ENCODE measurements at places on chromosomes 1 and 21.

DNA sequence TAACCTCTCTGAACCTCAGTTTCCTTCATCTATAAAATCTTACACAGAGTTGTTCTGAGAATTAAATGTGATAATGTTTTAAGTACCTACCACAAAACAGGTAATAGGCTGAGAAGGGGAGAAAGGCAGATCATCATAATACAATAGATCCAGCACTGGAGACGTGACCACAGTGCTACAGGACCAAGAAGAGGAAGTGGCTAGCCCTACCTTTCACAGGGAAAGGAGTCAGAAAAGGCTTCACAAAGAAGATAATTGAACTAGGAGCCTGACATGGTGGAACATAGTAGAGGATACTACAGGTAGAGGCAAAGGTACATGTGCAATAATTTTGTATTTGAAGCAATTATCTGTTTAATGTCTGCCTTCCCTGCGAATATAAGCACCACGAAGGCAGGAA lies 45.1 kb downstream of the ERI3 start:
- DNase-seq, result no peak

DNA sequence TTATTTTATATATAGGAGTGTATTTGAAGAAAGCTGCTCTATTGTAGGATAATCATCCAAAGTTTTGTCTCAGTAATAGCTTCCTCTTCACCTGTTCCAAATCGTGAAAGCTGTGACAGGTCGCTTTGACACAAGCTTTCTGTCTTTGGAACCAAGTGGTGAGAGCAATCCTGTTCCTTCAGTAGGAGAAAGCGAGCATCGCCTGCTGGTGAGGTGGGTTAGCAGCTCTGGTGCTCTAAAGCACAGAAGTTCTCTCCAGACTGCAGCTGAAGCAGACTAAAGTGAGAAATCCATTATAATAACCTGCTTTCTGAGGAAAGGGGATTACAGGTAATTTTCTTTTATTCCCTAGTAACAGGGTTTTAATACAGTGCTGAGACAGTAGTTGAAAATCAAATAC lies 803.8 kb downstream of the ADGRL2 start:
- no peak for DNase-seq

GRCh38 chr1:29249170-29249691 lies 12.9 kb downstream of the PTPRU start:
- no peak for DNase-seq

GRCh38 chr1:32291145-32291707 lies 657 bp upstream of the HDAC1 start:
- no peak for DNase-seq

DNA sequence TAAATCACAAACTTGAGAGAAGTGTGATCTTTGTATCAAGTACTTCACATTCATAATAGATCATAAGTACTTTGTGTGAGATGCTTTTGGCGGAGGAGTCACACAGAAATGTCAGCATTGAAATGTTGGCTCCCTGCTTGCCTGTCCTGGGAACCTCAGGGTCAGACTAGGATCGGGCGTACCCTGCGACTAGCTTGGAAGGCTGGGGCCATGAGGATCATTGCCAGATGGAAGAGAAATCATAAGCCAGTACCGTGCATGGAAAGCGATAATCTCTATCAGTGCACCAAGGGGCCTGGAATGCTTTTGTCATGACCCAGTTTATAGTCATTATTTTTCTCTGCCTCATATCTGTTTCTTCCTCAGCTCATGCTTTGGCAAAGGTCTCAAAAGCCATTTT lies 35.5 kb downstream of the MTR start:
- no peak for DNase-seq

DNA sequence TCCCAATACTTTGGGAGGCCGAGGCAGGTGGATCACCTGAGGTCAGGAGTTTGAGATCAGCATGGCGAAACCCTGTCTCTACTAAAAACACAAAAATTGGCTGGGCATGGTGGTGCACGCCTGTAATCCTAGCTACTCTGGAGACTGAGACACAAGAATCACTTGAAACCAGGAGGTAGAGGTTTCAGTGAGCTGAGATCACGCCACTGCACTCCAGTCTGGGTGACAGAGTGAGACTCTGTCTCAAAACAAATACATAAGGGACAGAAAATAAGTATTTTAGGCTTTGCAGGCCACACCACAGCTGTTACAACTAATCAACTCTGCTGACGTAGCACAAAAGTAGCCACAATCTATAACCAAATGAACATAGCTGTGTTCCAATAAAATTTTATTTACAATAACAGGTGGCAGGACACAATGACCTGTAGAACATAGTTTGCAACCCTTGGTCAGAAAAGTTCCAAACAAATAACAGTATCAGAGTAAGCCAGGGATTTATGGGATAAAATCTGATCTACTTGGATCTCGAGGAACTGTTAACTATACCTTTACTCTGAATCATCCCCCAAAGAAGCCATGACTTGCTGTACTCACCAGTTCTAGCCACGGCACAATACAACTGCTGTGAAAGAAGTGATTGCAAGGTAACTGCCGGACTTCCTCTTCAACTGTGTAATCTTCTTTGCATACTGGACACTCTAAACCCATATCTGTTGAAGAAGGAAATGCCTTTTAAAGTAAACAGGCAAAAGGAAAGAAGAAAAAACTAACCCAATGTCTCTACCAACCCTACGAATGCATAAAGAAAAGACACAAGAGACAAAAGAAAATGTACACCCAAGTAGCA lies 28.3 kb downstream of the CD160 start:
- no peak for DNase-seq

GRCh38 chr1:94350350-94350924 lies 67.8 kb upstream of the ABCD3 start:
- DNase-seq, result no peak

- no peak for DNase-seq
These were observed 9.0 kb upstream of the SRM start for GRCh38 chr1:11068600-11069473.

- DNase-seq, result no peak
These were observed 32.4 kb downstream of the IER5 start for GRCh38 chr1:181120924-181121323.

DNA sequence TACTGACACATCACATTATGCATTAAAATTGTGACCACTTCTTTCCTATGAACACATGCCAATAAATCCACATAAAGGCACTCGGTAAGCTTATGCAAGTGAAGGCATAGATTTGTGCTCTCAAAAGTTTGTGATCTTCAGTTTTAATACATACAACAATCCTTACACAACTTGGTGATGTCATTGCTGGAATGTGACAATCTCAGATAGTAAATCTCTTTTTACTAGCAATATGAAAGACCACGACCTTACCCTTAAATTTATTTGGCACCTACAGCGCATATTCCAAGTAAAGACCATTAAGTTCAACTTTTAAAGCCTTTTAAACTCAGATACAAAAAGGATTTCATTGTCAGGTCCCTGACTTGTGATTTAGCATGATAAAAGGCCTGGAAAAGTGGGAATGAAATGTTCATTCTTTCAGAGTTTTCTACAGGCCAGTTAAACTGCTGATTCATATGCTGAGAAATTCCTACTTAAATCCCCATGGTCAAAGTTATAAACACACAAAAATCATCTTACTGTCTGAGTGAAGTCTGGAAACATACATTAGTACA lies 157.4 kb downstream of the SIPA1L2 start:
- DNase-seq, result no peak

DNA sequence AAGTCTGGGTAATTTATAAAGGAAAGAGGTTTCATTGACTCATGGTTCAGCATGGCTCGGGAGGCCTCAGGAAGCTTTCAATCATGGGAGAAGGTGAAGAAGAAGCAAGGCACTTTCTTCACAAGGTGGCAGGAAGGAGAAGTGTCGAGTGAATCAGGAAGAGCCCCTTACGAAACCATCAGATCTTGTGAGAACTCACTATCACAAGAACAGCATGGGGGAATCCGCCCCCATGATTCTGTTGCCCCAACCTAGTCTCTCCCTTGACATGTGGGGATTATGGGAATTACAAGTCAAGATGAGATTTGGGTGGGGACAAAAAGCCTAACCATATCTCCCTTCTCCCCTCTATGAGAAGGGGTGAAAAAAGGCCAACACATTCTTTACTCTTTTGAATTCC lies 11.2 kb upstream of the IVNS1ABP start:
- no peak for DNase-seq

- DNase-seq, result no peak
These were observed 64.3 kb downstream of the RERE start for GRCh38 chr1:8752921-8753713.

DNA sequence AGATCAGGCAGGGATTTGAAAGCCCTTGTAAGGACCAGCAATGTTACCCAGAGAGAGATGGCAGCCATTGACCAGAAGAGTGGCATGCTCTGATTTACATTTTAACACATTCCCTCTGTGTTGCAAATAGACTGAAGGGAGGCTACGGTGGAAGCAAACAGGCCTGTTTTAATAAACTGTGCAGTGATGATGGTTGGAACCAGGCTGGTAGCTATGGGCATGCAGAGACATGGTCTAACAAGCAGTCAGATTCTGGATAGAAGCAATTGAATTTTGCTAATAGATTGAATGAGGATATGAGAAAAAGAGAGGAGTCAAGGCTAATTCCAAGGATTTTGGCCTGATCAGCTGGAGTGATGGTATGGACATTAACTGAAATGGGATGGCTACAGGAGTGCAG lies 32.3 kb upstream of the ZNF648 start:
- no peak for DNase-seq

GRCh38 chr1:153804112-153804511 lies 28.9 kb downstream of the SLC27A3 start:
- DNase-seq, result no peak

GRCh38 chr1:202018468-202019234 lies 8.3 kb downstream of the ELF3 start:
- DNase-seq, result no peak

- no peak for DNase-seq
These were observed 27.8 kb upstream of the FMO3 start for GRCh38 chr1:171062902-171063301.
